Osteoblast (primary cell): ENCODE measurements at places on chromosomes 2 and 18. TPM values are rescaled to one million over a fixed set of nuclear protein-coding genes. Genes with fewer than 3 reads are reported as not detected.

HOXD13 gene
- not detected in 2 replicates for total RNA-seq

REG3G gene
- total RNA-seq: not detected in 2 replicates

PDE1A gene
- total RNA-seq: 42.0 and 69.2 TPM in 2 replicates

CRYGC gene
- not detected in 2 replicates for total RNA-seq

SRD5A2 gene
- not detected in 2 replicates for total RNA-seq

RESP18 gene
- not detected in 2 replicates for total RNA-seq

SLC40A1 gene
- total RNA-seq: 10.9 and 13.6 TPM in 2 replicates

NAT8 gene
- not detected in 2 replicates for total RNA-seq

WNT6 gene
- not detected in 2 replicates for total RNA-seq

C2orf15 gene
- 0.59 TPM in 1 of 2 replicates, not detected in the other for total RNA-seq
